ENCODE measurements at places on chromosomes 16 and 17.

DNA sequence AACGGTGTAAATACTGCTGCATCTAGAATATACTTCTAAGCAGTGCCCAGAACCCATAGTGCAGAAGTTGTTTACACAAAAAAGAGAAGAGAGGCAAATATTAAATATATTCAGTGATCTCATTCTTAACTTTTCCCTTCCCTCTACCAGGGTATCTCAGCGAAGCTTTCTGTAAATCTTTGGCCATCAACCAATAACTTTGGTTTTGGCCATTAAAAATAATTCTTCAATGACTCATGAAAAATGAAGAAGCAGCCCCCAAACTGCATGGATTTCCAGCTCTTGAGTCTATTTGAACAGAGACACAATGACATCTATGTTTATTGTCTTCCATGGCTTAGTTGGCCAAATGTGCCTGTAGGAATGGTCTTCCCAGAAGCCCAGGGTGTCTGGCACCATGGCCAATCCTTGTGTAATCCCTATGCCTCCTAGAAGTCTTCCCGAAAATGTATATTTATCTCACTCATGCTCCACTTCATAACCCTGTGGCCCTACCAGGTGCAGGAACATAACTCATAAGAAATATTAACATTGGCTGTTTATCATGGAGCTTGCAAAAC is 646.6 kb downstream of the TOX3 start:
- DNase-seq = no peak

DNA sequence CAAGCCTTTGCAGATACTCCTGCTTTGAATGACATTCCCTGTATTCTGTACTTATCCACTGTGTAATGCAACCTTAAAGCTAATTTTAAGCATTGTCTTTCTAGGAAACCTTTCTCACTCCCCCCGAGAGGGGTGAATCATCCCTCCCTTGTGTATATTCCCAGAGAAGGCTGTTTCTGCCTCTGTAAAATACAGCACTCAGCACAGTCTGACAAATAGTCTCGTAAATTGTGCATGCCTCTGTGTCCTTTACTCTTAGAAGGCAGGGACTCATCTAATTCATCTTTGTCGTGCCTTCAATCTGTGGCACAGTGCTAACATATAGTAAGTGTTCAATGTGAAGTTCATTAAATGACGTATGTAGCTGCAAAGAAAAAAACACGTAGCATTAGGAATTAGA is 200.7 kb downstream of the CA10 start:
- no peak for DNase-seq

DNA sequence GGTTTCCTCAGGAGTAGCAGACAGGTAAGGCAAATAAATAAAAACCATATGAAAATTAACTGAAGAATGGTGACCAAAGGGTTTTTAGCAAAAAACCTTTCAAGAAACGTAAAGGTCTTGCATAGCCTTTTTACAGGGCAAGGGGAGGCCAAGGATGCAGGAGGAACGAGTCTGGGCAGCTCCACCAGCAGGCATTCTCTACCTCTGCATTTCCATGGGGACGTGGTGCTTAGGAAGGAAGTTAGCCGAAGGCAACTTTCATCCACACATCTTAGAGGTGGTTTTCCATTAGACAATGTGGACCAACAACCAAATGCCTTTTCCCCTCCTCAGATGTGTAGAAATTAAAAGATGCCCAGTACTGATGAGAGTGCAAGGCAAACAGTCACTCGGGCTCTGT is 20.7 kb downstream of the TOM1L2 start:
- no peak for DNase-seq

GRCh38 chr17:39863918-39864746 is at the start of gene IKZF3:
Gene IKZF3, minus strand, starts transcription at chr17:39864312. Its CDS starts 186 bp downstream, at chr17:39864126.
- no peak for DNase-seq

- DNase-seq = no peak
These were observed 262.8 kb downstream of the ABCC12 start for GRCh38 chr16:47892999-47893398.

DNA sequence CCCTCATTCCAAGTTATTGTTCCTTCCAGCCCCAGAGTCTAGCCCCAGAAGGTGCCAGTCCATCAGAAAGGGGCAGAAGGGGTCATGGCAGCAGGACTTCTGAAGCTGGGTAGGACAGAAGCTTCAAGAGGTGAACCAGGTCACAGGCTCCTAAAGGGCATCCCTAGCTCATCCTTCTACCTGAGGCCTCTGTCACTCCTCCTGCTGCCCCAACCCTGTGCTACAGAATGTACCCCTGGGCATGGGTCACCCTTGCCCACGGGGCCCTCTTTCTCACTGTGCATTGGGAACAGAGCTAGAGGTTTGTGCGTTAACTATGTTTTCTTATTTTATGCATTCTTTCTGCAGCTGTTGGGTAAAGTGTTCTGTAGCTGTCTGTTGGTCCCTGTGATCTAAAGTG is 46.5 kb downstream of the DNAH17 start:
- DNase-seq = no peak

GRCh38 chr17:19762515-19762961 is 14.4 kb upstream of the ALDH3A1 start:
- no peak for DNase-seq

DNA sequence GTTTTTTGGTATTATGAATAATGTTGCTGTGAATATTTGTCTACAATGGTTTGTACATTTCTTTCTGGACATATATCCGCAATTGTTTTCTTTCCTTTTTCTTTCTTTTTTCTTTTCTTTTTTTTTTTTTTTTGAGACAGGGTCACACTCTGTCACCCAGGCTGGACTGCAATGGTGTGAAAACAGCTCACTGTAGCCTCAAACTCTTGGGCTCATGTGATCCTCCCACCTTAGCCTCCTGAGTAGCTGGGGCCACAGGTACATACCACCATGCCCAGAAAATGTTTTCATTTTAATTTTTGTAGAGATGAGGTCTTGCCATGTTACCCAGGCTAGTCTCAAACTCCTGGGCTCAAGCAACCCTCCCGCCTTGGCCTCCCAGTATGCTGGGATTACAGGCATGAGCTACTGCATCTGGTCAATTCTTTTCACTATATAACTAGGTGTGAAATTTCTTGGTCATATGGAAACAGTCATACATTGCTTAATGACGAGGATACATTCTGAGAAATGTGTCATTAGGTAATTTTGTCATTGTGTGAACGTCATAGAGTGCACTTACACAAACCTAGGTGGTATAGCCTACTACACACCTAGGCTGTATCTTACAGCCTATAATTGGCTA is 15.2 kb downstream of the IL21R start:
- DNase-seq = no peak

- DNase-seq = no peak
These were observed at the start of gene LHX1 for GRCh38 chr17:36937001-36937958. Gene LHX1, plus strand, starts transcription at chr17:36937475. Its CDS starts 723 bp downstream, at chr17:36938198.

DNA sequence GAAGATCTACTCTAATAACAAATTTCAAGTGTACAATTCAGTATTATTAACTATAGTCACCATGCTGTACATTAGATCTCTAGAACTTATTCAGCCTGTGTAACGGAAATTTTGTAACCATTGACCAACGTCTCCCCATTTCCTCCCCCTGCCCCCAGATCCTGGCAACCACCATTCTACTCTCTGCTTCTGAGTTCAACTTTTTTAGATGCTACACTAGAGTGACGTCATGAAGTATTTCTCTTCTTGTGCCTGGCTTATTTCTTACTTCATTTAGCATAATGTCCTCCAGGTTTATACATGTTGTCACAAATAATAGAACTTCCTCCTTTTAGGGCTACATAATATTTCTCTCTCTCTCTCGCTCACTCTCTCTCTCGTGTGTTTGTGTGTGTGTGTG is 157.5 kb downstream of the ANKFN1 start:
- DNase-seq = no peak

GRCh38 chr16:77564791-77565390 is 130.1 kb upstream of the ADAMTS18 start:
- no peak for DNase-seq

GRCh38 chr16:3825103-3825502 is 55.4 kb downstream of the CREBBP start:
- no peak for DNase-seq

DNA sequence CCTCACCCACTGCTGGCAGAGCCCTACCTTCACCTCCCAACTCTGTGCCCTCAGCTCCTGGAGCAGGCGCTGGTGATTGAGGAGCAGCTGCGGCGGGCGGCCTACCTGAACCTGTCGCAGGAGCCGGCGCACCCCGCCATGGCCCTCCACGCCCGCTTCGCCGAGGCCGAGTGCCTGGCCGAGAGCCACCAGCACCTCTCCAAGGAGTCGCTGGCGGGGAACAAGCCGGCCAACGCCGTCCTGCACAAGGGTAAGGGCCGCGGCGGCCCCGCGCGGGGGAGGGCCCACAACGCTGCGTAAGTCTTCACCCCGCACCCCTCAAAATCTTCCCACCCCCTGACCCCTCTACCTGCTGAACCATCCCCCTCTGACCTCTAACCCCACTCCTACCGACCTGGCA is 7.0 kb downstream of the RNF227 start:
- no peak for DNase-seq

GRCh38 chr17:55434721-55435120 is 13.1 kb upstream of the MMD start:
- DNase-seq = no peak

- no peak for DNase-seq
These were observed 135.4 kb upstream of the CHMP6 start for GRCh38 chr17:80855948-80856862.

- no peak for DNase-seq
These were observed 1.4 kb downstream of the CBFB start for GRCh38 chr16:67030221-67030962.

DNA sequence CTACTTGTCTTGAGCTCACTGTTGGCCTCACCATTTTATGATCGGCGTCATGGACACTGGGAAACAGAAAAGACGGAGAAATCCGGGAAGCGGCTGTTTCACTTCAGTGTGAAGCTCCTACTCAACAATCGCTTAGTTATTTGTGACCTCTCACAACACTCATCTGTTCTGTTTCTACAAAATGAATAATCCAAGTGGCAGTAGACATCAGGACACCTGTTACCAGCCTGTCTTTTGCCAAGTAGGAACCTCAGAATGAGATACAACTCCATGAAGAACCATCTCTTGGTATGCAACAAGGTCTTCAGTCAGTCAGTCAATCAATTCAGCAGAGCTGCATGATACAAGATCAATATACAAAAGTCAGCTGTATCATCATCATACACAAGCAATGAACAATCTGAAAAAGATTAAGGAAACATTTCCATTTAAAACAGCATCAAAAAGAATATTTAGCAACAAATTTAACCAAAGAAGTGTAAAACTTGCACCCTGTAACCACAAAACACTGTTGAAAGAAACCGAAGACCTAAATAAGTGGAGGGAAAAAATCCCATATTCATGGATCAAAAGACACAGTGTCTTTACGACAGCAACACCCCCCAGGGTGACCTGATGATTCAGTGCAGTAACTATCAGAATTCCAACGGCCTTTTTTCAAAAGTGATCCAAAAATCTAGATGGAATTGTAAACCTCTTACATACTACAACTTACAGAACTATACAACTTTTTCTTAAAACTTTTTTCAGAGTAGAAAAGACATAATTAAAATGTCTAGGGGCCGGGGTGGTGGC is 63.4 kb downstream of the ANKRD11 start:
- no peak for DNase-seq

- no peak for DNase-seq
These were observed 850.8 kb upstream of the RBFOX1 start for GRCh38 chr16:6481894-6482293.

DNA sequence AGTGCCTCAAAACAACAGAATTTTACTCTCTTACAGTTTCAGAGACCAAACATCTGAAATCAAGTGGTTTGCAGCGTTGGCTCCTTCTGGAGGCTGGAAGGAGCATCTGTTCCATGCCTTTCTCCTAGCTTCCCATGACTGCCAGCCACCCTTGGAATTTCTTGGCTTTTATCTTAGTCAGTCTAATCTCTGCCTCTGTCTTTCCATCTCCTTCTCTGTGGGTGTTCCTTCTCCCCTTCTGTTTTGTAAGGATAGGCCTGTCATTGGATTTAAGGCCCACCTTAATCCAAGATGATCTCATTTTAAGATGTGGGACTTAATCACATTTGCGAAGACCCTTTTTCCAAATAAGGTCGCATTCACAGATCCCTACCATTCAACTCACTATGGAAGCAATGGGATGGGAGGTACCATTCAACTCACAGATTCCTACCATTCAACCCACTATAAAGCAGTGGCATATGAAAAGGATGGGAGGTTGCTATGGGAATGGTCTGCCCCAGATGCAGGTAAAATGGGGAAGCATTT is 321.8 kb downstream of the WWOX start:
- no peak for DNase-seq

DNA sequence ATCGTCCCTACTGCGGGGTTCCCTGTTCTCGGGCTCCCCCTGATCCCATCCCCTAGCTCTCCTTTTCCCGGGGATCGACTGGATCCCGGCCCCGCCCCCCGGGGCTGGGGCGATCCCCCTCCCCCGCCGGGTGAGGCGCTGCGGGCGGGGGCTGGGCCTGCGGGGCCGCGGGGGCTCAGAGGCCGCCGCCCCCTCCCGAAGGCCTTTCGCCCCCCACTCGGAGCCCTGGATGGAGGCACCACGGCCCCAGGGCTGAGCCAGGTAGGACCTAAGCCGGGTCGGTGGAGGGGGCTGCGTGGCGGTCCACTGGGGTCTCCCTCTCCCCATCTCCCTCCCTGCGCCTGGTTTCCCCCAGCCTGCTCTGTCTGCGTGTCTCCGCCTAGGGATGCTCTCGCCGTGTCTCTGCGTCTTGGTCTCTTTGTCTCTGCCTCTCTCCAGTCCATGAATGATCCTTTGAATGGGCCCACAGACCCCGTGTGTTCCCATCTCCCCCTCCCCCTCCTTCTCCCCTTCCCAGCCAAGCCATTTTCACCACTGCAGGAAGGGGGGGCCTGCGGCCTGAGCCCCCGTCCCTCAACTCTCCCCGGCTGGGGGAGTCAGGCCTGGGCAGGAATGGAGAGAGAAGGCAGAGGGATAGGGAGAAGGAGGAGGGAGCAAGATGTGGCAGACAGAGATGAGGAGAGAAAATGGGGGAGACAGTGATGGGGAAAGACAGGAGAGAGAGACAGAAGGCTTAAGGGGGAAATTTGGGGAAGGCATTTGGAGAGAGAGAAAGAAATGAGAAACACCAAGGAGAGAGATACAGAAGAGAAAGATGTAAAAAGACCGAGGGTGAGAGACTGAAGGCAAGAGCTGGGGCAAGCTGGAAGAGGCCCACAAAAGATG is 1.7 kb upstream of the TMEM256 start:
- DNase-seq = no peak

DNA sequence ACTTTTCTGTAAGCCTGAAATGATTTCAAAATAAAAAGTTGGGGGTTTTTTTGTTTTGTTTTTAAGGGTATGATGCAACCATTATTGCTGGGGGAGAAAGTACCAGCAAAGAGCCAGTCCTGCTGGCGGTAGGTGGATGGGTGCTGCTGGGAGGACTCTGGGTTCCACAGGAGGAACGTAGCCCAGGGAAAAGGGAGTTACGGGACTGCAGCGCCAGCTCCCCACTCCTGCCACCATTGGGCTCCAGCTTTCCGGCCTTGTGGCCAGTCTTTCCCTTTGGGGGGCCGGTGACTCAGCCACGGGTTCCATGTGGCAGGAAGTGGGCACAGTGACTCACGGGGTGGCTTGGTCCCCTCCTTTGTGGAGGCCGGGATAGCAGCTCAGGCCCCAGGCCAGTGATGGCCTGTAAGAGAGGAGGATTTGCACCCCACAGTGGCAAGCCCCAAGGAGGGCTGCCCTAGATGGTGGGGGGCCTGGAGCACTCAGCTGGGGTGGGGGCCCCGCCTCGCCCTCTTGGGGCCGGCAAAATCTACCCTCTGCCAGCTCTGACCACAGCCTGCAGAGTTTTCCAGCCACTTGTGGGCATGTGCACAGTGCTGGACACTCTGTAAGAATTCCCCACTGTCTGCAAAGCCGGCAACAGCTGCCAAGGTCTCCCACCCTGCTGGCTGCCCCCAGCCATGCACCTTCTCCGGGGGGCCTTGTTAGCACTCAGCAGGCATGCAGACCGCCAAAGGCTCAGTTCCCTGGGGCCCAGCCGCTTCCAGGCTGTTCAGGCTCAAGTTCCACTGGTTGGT is 30.4 kb downstream of the SOCS3 start:
- DNase-seq = no peak
